ENCODE measurements at places on chromosomes 6 and 20. TPM values are rescaled to one million over a fixed set of nuclear protein-coding genes. Genes with fewer than 3 reads are reported as not detected.

ABHD16B gene
- total RNA-seq, result not detected

SAMD10 gene
- total RNA-seq, result 12.1 TPM

POU3F2 gene
- total RNA-seq, result 0.44 TPM

LZTS3 gene
- 2.9 TPM for total RNA-seq

PPP1R18 gene
- total RNA-seq, result 65.1 TPM

TRIM31 gene
- not detected for total RNA-seq

NKX2-2 gene
- total RNA-seq, result not detected

QKI gene
- total RNA-seq, result 142 TPM

DNA sequence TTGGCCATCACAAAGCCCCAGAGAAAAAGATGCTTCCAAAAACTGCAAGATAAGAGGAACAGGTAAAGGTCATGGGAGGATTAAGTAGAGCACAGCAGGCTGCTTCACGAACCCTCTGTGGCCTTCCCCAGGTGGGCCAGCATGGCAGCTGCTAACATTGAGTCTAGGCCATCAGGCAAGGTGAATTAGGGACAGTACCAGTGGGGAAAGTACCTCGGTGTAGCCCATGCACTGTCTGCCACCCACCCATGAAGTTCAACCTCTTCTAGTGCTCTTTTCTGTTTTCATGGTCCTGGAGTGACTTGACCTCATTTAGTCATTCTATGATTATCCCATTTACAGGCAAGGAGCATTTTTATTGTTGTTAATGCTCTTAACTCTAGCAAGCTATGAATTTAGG is 108.6 kb upstream of the DUSP22 start:
- no peak for DNase-seq

DNA sequence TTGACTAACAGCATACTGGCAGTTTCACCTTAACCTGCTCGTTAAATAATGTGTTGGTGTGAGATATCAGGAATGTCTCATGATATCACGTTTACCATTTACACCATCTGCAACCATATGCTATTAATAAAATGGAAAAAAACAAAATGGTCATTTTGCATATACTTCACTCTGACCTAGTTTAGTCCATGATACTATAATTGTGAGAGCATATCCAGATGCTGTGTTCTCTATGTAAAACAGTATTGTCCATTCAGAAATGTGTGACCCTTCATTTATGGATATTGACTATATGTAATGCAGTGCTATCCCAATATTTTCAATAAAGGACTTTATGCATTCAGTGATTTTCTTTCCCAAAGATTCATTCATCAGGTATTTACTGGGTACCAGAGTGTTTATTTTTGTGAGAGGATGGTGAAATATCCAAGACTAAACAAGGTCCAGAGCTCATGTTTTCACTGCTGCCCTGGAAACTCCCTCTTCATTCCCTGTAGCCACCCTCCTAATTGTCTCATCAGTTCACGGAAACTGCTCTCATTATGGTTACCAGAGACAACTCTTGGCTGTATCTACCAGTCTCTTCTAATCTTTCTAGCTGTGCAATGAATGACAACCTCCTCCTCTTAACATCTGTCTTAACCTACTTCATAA is 25.7 kb upstream of the HINT3 start:
- no peak for DNase-seq

GRCh38 chr6:159608961-159609651 is 83.9 kb downstream of the SOD2 start:
- peak; percentile 64 for DNase-seq

GRCh38 chr6:111748231-111748647 is 125.0 kb downstream of the FYN start:
- DNase-seq, result no peak

DNA sequence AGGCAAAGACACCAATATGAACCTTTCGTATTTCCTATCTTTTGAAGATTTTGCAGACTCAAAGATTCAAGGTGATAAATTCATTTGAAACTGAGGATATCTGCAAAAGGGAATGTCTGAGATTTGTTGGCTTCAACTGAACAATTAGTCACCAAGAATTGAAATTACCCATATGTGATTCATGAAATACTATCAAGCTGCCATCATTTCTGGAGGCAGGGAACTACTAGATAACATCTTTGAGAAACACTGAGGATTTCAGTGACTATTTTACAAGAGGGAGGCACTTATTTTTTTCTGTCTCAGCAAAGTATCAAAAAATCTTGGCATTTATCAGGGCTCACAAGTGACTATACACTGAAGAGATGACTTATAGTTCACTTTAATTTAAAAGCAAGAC is 39.8 kb upstream of the MMS22L start:
- no peak for DNase-seq

- DNase-seq, result no peak
Measured at GRCh38 chr20:50911716-50912115, 19.5 kb downstream of the ADNP start.

- no peak for DNase-seq
Measured at GRCh38 chr20:47724396-47724795, 60.9 kb downstream of the SULF2 start.

GRCh38 chr6:109295774-109296156 is 86.5 kb downstream of the CD164 start:
- no peak for DNase-seq

DNA sequence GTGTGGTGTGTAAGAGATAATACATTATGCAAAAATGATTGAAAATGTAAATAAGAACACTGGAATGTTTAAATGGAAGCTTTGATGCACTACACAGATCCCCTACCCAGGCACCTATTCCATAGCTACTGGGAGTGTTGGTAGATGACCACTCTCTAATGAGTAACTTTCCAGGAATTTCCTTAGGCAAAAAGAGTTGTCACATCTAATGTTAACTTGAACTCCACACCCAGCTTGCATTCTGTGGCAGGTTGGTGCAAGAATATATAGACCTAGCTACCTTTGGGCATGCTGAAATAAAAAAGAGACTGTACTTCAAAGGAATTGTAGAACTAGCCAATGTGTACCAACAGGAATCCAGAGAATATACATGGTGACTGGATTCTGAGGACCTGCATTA is 1254.2 kb upstream of the EYS start:
- no peak for DNase-seq

DNA sequence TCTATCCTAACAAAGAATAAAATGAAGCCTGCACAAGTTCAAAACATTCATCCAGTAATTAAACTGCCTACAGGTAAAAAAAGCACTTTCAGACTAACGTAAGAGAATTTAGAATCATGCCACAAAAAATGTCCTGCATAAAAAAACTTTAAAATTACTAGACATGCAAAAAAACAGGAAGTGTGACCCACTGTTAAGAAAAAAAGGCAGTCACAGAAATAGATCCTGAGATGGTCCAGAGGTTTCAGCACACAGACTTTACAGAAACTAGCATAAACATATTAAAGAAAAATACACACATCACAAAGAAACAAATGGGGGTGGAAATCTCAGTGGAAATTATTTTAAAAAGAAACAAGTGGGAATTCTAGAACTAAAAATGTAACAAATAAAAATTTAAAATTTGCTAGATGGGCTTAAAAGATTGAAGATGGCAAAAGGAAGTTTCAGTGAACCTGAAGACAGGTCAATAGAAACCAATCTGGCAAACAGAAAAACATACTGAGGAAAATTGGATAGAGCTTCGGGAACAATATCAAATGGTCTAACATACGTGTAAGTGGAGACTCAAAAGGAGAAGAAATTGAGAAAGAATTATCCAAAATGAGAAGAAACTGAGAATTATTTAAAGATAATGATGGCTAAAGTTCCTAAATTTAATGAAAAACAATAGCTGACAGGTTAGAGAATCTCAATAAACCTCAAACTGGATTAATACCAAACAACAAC is 3.4 kb upstream of the ZNF133 start:
- DNase-seq, result no peak

DNA sequence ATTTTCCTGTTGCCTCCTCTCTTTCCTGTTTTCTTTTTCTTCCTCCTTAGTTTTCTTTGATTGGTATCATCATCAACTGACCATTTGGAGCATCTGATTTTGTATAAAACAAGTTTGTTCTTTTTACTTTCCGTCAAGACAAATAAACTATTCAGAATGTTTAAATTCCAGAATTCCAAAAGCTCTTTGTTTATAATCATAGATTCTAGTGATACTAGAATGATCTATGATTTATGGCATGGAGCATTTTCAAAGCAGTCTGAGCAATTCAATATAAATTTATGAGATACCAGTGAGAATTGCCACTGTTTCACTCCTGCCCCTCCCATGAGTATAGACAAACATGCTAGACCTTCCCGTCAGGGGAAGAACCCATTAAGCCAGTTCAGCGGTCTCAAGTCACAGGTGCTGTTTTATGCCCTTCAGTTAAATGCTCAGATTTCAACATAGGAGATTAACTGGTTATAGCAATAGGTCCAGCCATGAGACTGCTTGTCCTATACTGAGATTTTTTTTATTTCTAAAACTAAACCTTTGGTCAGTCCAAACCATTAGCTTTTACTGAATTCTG is 60.7 kb downstream of the GRIK2 start:
- no peak for DNase-seq

DNA sequence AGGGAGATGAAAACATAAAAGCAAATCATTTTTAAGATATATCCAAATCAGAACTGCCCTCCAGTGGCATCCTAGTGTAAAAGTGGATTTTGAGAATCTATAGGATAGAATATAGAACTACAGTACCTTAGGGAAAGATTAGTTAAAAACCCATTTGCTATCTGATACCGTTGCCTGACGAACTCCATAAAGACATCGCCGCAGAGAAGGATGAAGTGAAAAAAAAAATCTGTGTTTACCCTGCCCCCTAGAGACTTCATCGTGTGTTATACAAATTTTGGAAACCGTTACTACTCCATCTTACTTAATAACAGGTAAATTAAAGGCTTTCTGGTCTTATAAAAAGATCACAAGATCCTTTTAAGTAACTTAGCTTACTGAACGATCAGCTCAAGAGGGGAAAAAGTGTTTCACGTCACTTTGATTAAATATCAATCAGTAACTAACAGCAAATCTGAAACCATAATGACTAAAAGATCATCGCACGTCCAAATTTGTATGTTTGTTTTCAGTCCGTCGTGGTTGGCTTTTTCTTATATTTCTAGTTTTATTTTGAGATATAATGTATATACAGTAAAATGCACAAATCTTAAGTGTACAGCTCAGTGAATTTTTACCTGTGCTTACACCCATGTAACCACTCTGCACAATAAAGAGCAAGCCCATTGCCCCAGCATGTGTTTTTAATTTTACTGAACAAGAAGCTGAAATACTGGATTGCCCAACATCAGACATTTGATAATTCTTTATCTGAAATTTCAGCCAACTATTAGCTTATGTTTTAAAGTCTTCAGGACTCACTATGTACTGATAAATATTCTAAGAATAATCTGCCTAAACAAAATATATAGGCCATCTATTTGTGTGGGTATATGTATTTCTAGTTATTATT is 881 bp upstream of the MCM3 start:
- peak; percentile 40 for DNase-seq

GRCh38 chr20:22404419-22405170 is 179.8 kb downstream of the FOXA2 start:
- no peak for DNase-seq

GRCh38 chr6:55569638-55570037 is 9.4 kb downstream of the HMGCLL1 start:
- no peak for DNase-seq

GRCh38 chr6:167428664-167429333 is 103.9 kb downstream of the TTLL2 start:
- DNase-seq, result no peak

DNA sequence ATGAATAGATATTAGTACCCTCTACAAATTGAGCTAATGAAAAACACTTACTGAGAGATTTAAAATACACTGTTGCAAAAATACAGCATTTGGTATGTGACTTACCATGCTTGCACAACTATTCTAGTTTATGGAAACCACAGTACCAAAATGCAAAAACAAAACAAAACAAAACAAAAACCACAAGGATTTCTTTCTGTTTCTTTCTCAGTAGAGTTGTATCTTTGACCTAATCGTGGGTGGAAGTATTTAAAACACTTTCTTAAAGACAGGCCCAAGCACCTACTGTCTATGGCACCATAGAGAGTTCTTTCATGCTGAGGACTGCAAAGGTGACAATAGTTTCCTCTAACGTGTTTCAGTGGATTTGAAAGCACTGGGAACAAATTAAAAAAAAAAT is 95.3 kb upstream of the C6orf118 start:
- no peak for DNase-seq

- peak; percentile 78 for DNase-seq
Measured at GRCh38 chr6:30884521-30885480, 482 bp downstream of the DDR1 start.

DNA sequence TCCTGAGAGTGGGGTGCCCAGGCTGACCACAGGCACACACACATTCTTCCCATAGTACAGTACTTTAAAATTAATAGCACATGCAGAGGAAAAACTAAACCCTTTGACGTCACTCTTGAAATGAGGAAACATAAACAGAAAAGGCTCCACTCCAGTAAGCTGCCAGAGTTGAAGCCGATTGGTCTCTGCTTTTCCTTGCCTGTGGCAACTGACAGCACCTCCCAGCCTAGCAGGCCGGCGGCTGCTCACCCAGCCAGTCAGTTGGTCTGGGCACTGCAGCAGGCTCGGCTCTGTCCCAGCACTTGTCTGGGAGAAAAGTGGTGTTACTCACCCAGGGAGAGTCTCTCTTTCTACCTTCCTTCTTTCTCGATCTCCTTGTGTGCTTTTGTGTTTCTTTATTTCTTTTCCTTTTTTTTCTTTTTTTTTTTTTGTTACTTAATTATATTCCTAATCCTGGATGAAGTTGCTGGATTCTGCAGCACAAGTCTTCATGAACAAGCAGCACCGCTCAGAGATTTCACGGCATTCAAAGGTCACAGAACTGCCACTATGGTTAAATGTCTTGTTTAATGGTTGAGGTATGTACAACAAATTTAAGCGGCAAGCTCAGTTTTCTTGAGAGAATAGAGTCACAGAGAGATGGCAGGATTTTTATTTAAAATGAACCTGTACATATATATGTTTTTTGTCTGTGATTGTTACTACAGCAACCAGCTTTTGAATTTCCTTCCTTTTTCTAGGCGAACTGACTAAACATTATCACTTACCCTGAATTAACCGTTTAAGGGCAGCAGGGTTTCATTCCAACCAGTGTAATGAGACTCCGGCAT is at the start of gene PDE7B:
TSS of gene PDE7B (plus strand) at position 260 of the 830 bp plus-strand sequence.
- DNase-seq, result no peak

DNA sequence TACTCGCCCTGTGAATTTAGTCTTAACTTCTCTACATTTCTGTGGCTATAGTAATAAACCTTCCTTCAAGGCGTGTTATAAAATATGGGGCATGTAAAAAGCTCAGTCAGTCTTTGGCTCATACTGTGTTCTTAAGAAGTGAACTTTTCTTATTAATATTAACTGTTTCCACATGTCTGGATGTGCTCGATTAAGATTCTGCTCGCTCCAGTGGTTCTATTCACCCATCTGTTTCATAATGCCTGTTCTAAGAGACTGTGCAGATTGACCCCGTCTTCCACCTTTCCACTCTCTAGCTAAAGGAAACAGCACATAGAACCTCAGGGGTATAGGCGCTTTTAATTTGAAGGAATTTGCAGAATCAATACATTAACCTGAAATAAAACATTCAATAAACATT is 99.9 kb downstream of the L3MBTL3 start:
- no peak for DNase-seq

Measured in K562 (cell line).